NCI-H1694 treated with DMSO at 0.1 percent for 48 hours (cell line): ENCODE measurements at places on chromosomes 2 and 18.

DNA sequence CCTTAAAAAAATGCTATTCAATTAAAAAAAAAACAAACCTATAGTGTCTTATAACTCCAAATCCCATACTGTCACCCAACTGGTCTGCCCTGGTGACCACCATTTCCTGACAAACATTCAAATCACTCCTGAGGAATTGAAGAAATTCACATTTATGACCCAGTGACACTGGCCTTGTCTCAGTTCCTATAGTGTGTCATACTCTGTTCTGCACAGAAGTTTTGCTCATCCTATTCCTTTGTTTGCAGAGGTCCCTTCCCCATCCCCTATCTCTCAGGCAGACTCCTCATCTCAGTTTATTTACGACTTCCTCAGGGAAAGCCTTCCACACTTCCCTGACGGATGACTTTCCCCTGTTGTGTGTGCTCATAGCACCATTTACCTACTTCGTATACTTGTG, 14.7 kb downstream of the ZC3H6 start:
- no peak for DNase-seq

DNA sequence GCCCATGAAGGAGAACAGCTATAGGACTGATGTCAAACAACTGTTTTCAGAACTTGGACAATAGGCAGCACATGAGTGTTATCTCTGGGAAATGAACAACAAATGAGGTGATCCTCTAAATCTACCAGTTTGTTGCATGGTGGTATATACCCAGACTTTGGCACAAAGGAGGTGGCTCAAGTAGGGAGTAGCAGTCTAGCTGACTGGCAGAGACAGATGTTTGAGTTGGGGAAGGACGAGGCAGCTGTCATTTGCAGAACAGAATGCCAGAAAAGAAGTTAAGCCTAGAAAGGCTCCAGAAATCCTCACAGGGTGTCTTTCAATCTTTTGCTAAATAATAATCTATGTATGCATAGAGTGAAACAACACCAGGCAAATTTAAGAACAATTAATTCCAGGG, 47.4 kb downstream of the RPE start:
- DNase-seq, result no peak

DNA sequence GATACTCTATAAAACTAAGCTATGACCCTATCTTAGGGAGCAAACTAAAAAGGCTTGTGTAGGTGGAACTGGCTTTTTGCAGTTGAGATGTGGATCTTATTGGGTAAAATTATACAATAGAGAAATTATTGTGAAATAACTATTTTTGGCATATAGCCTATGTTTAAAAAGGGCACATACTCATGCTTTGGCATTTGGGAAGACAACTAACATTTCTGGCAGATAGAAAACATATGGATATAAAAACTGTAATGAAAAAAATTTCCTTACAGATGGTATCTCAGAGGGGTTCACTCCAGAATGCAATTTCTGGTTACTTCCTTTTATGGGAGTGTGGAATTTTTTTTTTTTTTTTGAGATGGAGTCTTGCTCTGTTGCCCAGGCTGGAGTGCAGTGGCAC, 120.1 kb upstream of the CCDC195 start:
- DNase-seq, result no peak

DNA sequence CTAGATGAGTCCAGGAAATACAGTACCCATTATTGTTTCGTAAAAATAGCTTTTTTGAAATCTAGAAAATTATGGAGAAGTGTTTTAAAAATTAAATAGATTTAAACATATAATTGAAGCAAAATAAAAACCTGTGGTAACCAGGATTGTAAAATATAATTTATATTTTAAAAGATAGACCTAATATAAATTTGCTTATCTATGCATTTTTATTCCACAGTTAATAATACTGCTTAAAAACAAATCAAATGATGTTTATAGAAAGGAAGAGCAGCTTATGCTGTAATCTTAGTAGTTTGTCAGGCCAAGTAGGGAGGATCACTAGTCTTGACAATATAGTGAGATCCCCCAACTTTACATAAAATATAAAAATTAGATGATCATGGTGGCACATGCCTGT, 388.9 kb upstream of the CNTNAP5 start:
- DNase-seq, result no peak

- DNase-seq, result no peak
These were observed 313.9 kb downstream of the TRIB2 start for GRCh38 chr2:13030606-13031005.

DNA sequence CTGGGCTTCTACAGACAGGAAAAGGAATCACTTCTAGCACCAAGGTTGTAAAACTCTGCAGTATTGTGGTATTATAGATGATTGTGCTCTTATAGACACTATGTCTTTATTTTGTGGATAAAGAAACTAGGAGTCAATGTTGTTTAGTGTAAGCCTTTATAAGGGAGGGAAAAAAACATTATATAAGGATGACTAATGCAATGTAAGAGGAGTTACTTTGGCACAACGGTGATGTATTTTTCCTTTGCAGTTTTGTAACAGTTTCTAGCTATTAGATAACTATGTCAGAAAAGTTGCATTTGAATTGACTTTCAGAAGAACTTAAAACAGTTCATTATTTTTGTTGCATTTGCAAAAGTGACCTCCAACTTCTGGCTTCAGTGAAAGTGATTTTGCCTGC, 545.4 kb downstream of the CCDC85A start:
- no peak for DNase-seq

GRCh38 chr2:226151157-226151556, 648.5 kb downstream of the IRS1 start:
- DNase-seq, result no peak

DNA sequence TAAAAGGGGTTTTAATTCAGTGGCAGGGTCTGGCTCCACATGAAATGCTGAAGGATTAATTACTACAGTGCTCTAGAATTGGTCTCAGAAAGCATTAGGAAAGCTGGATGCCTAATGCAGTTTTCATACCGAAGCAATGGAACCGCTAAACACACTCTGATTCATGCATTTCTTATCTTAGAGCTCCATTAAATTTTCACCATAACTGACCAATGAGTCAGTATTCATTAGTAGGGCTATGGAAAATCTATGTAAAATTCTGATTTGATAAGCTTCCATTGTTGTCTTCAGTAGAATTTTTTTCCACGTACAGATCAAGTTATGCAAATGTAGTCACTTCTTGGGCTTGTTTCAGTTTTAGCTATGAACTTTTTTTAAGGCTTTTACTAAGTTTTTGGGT, 359.9 kb downstream of the ARHGAP15 start:
- no peak for DNase-seq

DNA sequence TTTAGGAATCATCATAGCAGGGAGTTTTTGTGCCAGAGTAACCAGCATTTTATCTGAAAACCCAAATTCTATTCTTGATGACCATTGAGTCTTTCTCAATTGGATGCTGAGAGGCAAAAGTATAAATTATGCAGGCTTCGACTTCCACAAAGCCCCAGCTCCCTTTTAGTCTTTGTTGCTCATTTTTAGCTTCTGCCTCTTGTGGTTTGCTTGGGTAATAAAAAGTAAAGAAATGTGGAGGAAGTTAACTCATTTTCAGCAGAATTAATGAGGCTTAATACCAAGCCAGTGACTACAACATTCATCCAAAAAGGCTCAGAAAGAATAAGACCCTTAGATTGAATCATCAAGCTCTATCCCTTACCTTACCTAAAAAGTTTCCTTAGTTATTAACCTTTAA, 18.6 kb downstream of the ERMN start:
- DNase-seq, result peak; percentile 15

DNA sequence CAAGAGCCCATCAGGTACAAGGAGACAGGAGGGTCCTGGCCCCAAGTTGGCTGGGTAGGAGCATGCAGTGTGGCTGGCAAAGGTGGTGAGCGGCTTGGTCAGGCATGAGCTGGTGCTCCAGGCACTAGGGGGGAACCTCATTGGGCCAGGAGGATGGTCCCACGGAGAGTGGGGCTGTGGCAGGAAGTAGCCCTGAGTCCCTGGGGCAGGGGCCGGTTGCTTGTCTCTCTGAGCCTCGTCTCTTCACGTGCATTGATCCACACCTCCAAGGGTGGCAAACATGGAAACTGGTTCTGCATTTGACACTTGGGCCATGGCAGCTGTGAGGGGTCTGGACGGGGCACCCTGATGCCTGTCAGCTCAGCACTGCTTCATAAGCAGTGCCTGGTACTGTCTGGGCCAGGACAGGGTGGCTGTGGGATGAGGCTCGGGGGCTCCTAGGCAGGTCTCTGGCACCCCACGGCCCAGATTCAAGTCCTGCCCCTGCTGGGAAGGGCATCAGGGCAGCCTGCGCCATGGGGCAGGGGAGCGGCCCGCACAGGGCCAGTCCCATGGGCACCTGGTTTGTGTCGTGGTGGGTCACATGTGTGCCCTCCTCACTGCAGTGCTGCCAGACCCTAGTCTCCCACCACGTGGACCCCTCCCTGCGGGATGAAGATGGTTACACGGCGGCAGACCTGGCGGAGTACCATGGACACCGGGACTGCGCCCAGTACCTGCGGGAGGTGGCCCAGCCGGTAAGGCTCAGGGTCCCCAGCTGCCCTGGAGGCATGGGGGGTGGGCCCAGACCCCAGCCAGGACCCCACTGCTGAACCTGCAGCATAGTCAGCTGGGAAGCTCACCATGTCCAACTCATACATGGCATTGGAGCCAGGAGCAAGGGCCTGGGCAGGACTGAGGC, 16.4 kb downstream of the ESPNL start:
- no peak for DNase-seq

DNA sequence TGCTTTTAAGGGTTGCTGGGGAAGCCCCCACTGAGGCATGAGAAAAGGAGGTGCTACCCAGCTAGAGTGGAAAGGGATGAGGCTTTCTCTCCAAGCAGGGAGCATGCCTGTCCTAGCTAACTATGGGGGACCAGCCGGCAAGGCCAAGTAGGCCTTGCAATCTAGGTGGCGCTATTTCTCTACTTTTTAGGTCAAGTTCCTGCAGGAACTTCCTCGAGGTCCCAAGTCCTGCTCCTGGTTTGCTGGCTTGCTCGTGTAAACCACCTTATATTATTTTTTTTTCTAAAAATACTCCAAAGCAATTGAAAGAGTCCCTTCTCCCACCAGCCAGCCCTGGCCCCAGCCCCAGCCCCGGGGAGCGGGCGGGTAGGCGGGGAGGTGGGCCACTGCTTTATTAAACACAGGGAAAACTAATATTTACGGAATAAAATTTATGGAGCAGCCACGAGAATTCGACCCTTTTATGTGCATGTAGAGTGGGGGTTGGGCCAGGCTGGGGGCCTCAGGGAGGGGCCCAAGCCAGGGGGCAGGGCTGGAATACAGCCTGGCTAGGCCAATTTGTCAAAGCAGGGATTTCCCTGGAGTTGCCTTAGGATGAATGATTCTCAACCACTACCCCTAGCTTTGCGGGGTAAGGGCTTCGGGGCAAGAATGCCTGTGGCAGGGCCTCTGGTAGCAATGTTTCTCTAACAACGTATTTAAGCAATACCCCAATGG, 12.8 kb upstream of the IHH start:
- peak; percentile 75 for DNase-seq

DNA sequence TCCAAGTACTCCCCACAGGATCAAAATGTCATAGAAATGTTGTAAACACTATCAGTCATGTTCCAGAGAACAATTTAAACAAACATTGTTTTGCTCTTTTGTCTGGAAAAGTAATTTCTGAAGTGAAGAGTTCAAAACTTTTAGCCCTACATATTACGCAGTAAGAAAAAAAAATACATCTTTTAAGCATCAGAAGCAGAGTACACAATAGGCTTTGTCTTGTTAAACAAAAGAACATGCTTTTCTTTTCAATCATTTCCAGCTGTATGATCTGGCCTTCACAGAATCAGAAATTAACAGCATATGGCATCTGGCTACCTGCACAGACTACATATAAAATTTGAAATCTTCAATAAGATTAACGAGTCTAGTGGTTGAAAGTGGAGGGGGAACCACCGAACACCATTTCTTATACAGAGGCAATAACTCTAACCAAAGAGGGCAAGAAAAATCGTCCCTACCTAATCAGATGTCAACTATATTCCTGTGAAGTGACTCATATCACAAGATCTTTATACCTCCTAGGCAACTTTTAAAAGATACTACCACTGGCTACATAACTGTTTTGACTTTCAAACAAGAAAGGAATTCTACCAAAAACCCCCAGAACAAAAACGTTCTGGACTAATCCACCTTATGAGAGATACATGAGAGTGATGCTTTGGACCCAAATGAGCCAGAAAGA, 149.3 kb downstream of the EXOC6B start:
- DNase-seq, result no peak

DNA sequence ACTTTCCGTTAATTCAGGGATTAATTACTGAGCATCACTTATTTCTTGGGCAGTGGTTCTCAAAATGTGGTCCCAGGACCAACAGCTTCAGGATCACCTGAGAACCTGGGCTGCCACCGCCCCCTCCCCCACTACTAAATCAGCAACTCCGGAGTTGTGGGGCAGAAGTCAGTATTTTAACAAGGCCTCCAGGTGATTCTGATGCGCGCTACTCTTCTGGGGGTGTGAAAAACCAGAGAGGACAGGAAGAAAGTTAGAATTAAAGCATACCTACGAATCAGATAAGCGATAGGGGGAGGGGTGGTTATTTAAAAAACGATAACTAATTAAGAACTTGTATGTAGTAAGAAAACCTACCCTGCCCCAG, 319 bp downstream of the ZSCAN30 start:
- DNase-seq, result no peak

DNA sequence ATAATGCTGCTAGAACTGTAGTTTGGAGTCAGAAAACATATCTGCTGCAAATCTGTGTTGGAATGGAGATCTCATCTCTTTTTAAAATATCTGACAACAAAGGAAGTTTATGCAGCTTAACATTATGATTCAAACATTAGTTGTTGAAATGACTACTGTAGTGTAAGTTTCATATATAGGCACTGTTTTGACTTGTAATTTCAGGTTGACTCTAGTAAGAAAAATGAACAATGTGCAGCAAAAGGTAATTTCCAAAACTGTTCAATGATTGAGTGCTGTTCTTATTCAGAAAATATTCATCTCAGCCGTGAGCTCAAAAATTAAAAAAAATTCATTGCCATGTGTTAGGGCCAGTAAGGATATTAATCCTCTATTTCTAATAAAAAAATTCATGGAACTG, 48.5 kb downstream of the CCDC138 start:
- DNase-seq, result no peak

DNA sequence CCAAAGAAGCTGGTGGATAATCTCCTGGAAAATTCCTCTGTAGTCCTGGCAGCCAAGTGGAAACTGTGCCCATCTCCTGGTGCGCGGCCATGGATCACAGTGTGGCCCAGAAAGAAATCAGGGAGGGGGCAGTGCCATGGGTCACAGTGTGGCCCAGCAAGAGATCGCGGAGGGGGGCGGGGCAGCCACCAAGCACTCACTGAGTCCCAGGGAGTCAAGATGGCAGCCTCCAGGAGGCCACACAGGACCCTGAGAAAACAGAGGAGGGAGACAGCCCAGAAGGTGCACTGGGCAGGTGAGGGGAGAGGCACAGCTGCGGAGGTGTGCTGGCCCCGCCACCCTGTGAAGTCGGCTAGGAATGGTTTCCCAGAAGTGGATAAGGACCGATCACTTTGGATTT, 8.1 kb upstream of the ATP6V1B1 start:
- DNase-seq, result no peak

- no peak for DNase-seq
These were observed 131.7 kb downstream of the TAF4B start for GRCh38 chr18:26357960-26358359.

DNA sequence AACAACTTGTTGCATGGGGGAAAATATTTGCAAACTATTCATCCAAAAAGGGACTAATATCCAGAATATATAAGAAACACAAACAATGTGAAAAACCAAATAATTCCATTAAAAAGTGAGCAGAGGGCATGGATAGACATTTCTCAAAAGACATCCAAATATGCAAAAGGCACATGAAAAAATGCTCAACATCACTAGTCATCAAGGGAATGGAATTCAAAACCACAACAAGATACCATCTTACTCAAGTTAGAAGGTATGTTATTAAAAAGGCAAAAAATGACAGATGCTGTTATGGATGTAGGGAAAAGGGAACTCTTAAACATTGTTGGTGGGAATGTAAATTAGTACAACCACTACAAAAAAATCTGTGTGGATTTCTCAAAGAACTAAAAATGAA, 396.5 kb downstream of the CCDC85A start:
- no peak for DNase-seq
